ENCODE measurements at places on chromosomes 13 and 19.

- DNase-seq, result no peak
Observed at GRCh38 chr13:91375116-91375729, 23.2 kb upstream of the GPC5 start.

- DNase-seq, result no peak
Observed at GRCh38 chr13:84917252-84917878, 881.9 kb downstream of the SLITRK6 start.

GRCh38 chr13:79541426-79542049, 60.6 kb downstream of the NDFIP2 start:
- no peak for DNase-seq

DNA sequence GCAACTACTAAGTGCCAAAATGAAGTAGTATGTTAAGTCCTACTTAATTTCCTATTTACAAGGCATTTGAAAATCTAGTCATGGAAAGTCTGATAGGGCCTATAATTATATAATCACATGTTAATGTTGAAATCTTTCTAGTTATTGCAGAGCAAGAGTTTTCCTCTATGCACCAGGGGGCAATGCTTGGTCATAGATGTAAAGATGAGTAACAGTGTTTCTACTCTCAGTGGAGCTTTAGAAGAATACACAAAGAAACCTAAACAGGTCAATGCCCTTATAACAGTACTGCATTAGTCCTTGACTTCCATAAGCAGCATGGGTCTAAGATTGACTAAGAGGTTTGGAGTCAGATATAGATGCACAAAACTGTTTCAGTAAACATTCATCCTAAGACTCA, 218.7 kb downstream of the KCTD12 start:
- no peak for DNase-seq

- peak; percentile 96 for DNase-seq
Observed at GRCh38 chr19:18290302-18291018, 9.0 kb upstream of the JUND start.

- no peak for DNase-seq
Observed at GRCh38 chr13:59677966-59678814, 485.5 kb downstream of the DIAPH3 start.

DNA sequence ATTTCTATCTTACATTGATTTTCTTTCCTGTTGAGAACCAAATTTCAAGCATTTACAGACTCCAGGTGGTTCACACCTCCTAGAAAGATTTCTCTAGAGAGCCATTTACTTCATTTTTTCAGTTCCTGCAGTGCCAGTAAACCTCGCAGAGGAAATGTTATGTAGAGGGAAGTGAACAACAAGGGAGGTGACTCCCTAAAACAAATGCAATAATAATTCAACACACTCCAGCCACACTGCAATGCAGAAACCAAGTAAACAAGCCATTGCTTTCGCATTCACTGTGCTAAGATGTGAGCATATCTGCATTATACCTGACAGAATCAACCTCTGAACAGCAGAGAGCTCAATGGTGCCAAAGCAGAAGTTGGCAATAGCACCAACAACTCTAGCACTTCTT, 215.1 kb downstream of the RBM26 start:
- DNase-seq, result no peak

DNA sequence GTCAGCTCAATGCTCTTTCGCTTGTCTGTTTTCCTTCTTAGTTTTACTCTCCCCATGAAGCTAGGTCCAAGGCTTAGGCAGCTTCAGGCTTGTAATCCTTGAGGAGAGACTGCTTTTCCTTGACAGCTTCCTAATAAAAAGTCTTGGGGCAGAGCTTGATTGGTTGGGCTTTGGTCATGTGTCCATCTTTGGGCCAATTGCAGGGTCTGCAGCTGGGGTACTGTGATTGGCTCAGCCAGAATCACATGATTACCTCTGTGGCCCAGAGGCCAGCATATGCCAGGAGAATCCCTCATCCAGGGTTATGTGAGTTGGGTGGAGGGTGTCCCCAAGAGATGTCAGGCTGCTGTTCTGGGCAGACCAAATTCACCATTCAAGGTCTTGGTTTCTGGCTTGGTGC, 8.1 kb downstream of the KLK1 start:
- no peak for DNase-seq

DNA sequence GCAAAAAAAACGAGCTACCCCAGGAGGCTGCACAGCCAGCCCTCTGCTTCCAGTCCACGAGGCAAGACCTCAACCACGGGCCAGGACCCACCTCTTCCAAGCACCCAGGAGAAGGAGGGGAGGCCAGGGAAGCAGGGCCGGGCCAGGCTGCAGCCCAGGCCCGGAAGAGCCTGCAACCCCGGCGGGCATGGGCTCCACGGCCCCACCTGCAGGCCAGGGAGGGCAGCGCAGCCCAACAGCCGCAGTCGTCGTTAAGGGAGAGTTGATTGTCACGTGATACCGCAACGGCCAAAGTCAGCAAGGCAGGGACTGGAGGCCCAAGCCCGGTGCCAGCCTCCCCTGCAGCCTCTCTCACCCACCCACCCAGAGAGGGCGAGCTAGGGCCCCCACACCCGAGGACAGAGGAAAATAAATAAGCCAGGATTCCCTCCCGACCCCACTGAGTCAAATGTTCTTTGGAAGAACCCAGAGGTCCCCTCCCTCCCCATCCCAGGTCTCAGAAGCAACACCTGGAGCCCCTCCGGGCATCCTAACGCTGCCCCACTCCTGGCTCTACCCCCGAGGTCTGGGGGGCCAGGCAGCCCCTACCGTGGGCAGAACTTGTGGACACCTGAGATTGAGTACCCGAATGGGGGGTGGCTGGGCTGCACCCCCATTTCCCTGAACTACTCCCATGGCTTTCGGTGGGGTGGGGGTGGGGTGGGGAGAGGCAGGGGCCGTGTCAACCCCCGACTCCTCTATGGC, 5.2 kb upstream of the REXO1 start:
- DNase-seq, result peak; percentile 81

DNA sequence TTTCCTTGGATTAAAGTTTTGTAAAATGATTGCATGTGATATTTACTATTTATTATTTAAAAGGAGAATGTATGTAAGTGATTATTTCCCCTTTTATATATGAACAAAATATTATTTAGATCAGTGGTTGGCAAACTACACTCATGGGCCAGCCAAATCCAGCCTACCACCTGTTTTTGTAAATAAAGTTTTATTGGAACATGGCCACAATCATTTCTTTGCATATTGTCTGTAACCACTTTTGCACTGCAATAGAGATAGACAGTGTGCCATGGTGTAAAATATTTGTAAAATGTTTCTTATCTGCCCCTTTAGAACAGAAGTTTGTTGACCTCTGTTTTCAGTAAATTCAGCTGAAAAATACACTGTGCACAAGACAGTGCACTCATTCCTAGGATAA, 426.4 kb downstream of the MYO16 start:
- no peak for DNase-seq

GRCh38 chr13:35764326-35765015, 288.0 kb upstream of the MAB21L1 start:
- no peak for DNase-seq

DNA sequence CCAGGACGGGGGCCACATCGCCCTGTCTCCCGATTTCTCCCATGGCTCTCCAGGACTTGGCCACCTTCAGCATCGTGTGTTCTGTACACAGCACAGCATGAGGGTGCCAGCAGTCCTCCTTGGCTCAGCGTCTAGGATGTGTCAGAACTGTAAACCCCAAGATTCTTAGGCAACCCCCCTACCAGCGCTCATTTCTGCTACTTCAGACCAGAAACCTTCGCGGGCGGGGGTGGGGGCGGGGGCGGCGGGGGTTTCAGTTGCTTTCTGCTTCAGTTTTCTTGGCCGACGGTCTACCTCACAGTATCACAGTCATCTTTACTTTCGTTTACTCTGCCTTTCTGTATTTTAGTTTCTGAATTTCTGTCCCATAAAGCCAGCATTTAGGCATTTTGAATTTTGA, 82.4 kb downstream of the GGACT start:
- peak; percentile 16 for DNase-seq

DNA sequence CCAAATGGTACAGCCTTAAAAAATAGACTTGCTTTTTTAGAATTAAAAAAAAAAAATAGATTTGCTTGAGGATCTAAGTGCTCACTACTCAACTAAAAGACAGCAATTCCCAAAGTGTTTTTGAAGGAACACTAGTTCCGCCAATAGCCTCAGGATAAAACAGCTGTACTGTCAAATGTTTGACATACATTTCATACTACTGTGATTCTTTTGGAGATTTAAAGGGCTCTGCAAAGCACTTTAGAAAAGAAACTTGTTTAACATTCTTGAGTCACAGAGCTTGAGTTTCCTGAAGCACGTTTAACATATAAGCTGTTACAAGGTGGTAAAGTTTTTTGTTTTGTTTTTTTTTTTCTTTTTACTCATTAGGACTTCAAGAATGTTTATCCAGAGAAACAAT, 23.1 kb upstream of the KLF5 start:
- no peak for DNase-seq

- peak; percentile 89 for DNase-seq
Observed at GRCh38 chr19:38233740-38234251, 9.8 kb upstream of the DPF1 start.

- DNase-seq, result no peak
Observed at GRCh38 chr13:113445791-113446487, 7.3 kb downstream of the ADPRHL1 start.

GRCh38 chr13:50685491-50685890, 158.0 kb downstream of the DLEU7 start:
- DNase-seq, result no peak

GRCh38 chr13:99630269-99630898, 129.1 kb downstream of the TM9SF2 start:
- DNase-seq, result no peak

DNA sequence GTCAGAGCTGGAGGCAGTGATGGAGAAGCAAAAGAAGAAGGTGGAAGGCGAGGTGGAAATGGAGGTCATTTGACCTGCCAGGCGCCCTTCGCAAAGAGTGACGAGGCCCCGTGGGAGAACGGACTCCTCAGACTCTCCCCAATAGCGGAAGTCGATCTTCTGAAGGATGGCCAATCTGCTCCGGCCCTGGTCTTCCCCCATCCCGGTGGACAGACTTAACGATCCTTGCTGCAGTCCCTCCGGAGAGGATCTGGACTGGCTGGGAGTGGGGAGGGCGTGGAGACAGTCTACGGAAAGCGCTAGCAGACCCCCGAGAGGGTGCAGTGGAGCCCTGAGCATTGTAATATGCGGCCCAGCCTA, 11.9 kb downstream of the EPS8L1 start:
- no peak for DNase-seq

- DNase-seq, result no peak
Observed at GRCh38 chr13:26853323-26853722, 92.7 kb upstream of the GPR12 start.

GRCh38 chr19:36150586-36150985, 1.7 kb downstream of the COX7A1 start:
- DNase-seq, result no peak

DNA sequence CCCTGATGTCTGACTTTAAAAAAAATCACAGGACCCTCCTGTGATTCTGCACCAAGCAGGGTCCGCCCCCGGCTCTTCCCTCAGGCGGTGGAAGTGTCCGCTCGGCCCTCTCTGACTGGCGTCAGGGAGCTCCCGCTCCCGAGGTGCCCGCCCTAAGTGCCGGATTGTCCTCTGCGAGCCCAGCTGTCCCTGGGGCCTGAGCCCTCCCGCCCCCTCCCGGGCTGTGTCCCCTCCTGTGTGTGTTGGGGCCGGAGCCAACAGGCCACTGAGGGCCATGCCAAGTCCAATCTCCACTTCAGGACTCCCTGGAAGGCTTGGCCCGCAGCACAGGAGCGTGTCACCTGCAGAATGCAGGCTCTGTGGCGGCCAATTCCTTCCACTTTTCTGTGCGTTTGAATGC, 25.4 kb downstream of the MAP2K2 start:
- no peak for DNase-seq

- peak; percentile 37 for DNase-seq
Observed at GRCh38 chr19:6125571-6125989, 9.9 kb upstream of the ACSBG2 start.

DNA sequence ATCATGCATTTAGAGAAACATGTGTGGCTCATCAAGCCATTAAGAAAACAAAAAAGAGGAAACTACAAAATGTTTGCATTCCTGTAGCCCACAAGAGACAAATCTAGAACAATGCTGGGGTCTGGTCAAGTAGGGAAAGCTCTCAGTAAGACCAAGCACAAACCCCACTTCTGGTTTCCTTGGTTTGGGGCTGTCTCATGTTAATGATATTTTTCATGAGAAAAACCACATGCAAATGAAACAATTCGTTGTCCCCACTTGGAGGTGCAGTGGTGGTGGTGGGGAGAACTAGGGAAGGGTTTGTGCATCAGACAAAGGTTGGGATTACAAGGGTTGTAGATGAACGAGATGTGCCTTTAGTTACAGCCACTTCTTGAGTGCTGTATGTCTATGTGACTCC, 7.0 kb upstream of the RB1 start:
- DNase-seq, result no peak

Measured in stimulated activated CD4-positive, alpha-beta T cell treated with anti-CD3 and anti-CD28 coated beads, Interleukin-12 subunit alpha, Interleukin-12 subunit beta, amount 100 ng/mL, for 48 hours (primary cell).